ENCODE measurements at places on chromosomes 6 and 20.
A peak's percentile ranks its signal among the peaks of the same experiment; 100 is the strongest.

- DNase-seq = no peak
Observed at GRCh38 chr6:17836293-17836692, 129.6 kb upstream of the NUP153 start.

DNA sequence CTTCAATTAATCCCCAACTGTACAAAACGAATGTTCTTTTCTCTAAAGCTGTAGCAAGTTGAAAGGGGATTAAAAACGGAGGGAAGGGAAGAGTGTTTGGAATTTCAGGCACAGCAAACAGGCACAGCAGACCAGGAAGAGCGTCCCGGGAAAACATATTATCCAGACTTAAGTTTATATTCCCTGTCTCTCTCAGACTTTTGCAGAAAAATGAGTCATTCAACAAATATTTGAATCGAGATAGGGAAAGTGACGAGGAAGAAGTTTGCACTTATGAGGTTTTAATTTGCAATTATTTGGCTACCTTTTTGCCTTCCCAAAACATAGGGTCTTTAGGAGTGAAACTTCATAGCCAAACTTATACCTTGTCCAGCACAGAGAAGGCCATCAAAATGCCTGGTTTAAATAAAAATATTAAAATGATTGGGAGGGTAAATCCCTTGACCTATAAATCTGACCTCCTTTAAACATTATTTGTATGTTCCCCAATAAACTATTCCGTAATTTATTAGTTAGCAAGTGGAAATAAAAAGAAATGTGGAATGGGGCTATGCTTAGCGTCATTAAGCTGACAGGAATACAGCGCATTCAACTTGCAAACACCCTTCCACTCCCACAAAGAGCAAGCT is 16.0 kb downstream of the HFE start:
- no peak for DNase-seq

GRCh38 chr6:35402856-35403191 is 49.3 kb upstream of the FANCE start:
- DNase-seq = no peak

DNA sequence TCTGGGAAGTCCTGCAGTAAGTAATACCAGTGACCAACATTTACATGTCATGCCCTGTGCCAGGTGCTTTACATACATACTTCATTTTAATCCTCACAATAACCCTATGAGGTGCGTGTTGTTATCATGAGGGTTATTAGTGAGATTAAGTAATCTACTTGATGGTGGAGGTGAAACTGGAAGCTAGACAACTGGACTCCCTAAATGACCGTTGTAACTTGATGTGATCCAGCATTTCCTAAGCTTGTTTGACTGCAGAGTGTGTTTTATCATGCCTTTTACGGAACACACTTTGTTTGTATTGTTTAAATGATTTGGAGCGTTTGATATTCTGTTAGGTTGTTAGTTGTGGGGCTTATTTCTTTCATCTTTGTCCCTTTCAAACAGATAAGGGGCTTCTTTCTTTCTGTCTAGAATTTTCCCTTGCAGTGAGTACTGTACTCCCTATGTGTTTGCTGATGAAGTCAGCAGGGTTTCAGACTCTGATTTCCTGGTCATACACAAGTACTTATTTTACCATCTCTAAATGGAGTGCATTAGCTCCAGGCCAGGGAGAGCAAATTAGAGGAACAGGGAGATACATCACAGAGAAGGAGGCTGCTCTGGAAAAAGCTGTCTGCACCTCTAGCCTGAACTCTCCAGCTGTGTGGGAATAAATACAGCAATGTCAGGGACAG is 29.7 kb downstream of the CHMP4B start:
- no peak for DNase-seq

DNA sequence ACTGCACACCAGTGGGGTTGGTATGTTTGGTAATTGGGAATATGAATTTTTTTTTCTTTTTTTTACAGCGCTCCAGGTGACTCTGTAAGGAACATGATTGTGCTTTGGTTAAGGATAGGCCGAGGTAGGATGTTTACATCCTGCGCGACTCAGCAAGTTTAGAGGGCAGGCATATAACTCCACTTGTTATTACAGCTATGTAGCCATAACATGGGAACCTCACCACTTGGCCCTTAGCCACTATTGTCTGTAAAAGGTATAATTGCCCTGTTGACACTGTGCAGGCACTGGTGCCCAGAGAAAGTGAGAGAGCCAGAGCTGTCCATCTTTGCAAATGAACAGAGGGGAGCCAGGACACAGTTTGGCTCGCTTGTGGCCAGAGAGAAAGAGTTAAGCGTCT is 172.9 kb downstream of the MCHR2 start:
- DNase-seq = peak; percentile 3

GRCh38 chr6:11389977-11390376 is 147.6 kb upstream of the TMEM170B start:
- DNase-seq = no peak

GRCh38 chr6:107488875-107489635 is 862 bp upstream of the SOBP start:
- peak; percentile 37 for DNase-seq

- DNase-seq = no peak
Observed at GRCh38 chr6:124917769-124918168, 44.5 kb upstream of the RNF217 start.

DNA sequence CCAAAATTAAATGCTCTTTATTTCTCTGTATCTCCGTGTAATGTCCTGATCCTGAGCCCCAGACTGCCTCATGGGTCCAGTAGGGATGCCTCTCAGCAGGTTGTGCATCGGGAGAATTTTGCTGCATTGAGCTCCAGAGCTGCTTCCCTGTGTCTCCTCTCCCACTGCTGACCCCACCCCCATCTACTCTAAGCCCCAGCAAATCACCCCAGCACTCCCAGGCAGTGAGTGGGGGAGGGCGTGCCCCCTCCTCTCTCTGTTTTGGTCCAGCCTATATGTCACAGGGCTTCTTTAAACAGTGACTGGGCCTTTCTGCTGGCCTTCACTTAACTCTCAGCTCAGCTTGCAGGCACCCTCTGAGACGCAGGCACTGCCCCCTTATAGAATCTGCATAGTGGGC is 228.8 kb upstream of the QKI start:
- no peak for DNase-seq

DNA sequence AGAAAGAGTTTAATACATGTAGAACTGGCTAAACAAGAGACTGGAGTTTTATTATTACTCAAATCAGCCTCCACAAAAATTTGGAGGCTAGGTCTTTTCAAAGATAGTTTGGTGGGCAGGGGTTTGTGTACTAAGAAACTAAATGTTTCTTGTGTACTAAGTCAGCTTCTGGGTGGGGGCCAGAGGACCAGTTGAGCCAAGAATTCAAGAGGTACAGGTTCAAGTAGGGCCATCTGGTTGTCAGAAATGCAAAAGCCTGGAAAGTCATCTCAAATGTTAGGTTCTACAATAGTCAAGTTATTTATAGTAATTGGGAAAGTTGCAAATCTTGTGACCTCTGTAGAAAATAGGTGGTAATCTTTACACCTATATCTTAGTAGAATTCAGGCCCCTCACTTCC is 51.7 kb downstream of the CEP43 start:
- no peak for DNase-seq

DNA sequence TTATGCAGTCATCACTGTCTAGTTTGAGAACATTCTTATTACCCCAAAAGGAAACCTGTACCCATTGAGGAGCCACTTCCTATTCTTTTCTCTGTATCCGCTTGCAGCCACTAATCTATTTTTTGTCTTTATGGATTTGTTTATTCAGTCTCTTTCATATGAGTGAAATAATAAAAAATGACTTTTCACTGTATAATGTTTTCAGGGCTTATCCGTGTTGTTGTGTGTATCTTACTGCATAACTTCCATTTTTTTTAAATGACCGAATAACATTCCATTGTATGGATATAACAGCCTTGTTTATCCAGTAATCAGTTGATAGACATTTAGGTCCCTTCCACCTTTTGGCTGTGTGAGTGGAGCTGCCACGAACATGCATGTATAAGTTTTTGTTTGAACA is 86.6 kb downstream of the ZFAND3 start:
- no peak for DNase-seq

DNA sequence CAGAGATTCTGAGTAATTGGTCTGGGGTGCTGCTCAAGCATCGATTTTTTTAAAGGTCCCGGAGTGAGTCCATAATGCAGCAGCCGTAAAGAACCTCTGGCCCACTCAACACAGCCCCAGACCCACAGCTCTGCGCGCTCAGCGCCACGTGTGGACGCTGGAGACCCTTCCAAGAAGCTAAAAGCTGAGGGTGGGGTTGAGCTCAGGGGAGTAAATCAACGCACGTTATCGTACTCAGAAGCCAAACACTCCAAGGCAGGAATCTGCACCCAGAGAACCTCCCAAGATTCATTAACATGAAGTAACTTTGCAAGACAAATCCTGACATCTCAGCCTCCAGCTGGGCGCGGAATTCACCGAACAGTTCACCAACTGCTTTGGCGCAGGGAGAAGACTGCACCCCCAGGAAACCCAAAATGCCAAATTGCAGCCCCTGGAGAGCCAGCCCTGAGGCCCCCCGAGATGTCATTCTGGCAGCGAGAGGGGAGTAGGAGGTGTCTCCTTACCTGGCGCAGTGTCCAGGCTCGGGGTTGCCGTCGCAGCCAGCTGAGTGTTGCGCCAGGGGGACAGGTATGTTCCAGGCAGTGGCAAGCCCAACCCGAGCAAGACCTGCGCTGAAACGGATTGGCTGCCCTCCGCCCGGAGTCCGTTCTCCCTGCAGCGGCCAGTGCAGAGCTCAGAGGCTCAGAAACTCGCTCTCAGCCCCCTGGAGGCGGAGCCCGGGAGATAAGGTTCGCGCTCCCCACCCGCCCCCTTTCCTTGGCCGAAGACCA is at the start of gene COL21A1:
Gene COL21A1, minus strand, starts transcription at position 700 of the 773 bp plus-strand sequence. CDS start 64,962 bp downstream, outside the sequence.
- DNase-seq = peak; percentile 55

DNA sequence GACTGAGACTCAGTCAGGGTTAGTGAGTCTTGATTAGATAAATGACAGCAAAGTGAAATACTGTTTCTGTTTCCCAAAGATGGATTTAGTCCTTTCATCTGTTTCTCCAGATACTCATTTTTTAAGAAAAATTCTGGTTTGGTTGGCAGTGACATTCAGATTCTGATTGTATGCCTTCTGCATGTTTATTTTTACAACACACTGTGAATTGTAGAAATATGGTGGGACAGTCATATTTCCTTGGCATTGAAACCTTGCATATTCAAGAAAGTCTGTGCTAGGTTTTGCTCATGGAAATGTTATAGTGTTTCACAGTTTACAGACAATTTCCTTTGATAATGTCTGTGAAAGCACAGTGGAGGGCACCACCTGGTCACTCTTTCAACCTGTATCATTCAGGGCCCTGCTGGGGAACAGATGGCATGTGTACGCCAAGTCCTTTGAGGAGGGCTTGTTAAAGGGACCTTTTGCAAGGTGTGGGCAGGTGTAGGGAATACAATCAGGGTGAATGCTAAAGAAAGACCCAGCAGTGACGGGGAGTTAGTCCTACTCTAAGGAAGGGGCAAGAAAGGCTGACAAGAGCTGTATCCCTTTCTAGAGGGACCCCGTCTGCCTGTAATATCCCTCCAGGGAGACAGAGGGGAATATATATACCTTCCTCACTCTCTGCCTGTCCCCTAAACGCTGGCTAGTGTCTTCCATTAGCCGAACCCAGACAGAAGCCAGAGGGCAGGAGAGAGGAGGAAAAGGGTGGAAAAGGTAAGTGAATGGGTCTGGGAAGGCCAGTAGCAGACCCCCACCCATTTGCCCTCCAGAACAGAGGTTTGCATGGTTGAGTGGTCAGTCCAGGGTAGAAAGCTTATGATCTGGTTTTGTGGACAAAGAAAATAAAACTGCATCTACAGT is 10.2 kb downstream of the PLCB4 start:
- peak; percentile 62 for DNase-seq

GRCh38 chr6:134517145-134517658 is 199.3 kb upstream of the SGK1 start:
- DNase-seq = peak; percentile 68

DNA sequence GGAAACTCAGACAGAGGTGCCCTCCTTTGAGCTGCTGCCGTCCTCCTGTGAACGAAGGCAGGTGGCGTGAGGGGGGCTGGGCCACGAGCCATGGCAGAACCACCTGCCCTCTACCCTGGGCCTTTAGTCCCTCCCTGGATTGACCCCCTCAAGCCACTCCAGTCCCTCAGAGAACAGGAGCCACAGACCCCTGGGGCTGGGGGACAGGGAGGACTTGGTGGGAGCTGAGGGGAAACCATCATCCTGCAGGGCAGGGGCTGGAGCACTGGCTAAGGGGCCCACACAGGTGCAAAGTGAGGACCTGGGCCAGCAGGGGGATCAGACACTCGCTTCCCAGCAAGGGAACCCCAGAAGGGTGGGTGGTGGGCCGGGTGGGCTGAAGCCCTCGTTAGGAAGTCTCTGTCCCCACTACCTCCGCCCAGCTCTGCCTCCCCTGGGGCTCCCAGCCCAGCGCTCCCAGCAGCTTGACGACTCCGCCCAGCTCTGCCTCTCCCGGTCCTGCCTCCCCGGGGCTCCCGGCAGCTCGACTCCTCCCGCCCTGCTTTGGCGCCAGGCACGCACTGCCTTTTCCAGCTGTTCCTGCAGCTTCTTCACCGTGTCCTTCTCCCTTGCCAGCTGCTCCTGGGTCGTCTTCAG is 44.4 kb downstream of the DSTN start:
- peak; percentile 49 for DNase-seq

DNA sequence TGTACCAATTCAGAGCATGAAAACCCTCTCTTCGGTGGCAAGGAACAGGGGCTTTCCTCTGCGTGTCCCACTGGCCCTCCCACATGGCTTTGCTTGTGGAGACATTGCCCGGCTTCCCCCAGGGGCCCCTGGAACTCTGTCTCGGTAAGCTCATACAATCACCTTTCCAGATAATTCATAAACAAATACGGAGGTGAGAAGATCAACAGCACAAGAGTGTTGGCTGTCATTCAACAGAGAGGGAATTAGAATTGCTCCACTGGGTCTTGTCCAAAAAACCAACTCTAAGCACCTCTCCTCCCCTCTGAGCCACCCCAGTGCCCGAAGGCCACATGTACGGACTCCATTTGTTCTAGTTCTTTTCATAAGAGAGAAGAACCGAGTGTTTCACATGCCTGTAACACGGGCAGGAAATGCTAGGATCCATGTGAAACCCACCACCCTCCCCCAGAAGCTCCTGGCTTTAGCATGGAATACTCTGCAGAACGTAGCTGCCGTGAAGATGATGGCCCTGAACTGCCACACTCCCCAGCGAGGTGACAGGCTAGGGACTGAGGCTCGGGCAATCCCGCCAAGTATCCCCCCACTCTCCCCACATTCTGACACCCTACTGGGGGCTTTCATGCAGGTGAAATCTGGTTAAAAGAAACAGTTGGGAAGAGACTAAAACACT is 24.6 kb upstream of the FOXC1 start:
- no peak for DNase-seq

GRCh38 chr6:142684371-142684770 is 260.6 kb downstream of the HIVEP2 start:
- no peak for DNase-seq

DNA sequence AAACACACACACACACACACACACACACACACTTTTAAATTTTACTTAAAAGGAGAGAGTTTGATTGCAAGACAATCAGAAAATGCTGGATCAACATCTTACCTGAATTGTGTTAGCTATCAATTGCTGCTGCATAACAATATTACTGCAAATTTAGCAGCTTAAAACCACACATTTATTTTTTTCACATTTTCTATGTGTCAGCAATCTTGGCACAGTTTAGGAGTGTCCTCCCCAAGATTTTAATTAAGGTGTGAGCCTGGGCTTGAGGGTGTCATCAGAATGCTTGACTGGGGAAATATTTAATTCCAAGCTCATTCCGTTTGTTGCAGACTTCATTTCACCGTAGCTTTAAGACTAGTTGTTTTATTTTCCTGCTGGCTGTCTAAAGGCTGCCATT is 431.0 kb upstream of the GJE1 start:
- DNase-seq = no peak

Data from NCI-H345 (cell line).